Liver (tissue), 10 donors: ENCODE measurements at places on chromosomes 5 and 9. TPM values are rescaled to one million over a fixed set of nuclear protein-coding genes. Genes with fewer than 3 reads are reported as not detected.

DNA sequence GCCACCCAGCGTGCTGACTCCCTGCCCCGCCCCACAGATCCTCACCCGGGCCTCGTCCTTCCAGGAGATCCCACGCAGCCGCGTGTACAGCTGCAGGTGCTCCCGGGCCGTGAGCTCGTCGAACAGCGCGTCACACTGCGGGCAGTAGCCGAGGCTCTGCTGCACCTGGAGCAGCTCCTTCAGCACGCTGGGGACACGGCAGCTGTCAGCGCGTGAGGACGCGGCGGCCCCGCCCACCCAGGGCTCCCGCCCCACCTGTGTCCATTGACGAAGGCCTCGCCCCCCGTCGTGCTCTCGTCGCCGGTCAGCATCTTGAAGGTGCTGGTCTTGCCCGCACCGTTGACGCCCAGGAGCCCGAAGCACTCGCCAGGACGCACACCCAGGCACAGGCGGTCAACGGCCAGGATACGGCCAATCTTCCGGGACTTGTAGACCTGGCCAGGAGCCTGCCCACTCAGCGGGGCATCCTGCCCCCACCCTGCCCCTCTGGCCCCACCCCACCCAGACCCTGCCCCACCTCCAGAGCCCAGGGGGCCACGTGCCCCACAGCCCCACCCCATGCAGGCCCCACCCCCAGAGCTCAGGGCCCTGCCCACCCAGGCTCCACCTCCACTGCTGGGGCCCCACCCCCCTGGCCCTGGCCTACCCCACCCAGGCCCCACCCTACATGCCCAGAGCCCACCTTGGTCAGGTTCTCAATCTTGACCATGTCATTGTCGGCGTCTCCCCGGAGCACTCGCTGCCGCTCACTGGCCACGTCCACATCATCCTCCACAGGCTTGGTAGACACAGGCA, 13.8 kb upstream of the CLIC3 start:
- no peak overlapping the region for H3K4me3 ChIP-seq
- H3K36me3 ChIP-seq: peaks cover 23% of the 10 kb centered on the region
- H3K27ac ChIP-seq: no peak overlapping the region
- H3K27me3 ChIP-seq: no peaks in the 10 kb centered on the region

DNA sequence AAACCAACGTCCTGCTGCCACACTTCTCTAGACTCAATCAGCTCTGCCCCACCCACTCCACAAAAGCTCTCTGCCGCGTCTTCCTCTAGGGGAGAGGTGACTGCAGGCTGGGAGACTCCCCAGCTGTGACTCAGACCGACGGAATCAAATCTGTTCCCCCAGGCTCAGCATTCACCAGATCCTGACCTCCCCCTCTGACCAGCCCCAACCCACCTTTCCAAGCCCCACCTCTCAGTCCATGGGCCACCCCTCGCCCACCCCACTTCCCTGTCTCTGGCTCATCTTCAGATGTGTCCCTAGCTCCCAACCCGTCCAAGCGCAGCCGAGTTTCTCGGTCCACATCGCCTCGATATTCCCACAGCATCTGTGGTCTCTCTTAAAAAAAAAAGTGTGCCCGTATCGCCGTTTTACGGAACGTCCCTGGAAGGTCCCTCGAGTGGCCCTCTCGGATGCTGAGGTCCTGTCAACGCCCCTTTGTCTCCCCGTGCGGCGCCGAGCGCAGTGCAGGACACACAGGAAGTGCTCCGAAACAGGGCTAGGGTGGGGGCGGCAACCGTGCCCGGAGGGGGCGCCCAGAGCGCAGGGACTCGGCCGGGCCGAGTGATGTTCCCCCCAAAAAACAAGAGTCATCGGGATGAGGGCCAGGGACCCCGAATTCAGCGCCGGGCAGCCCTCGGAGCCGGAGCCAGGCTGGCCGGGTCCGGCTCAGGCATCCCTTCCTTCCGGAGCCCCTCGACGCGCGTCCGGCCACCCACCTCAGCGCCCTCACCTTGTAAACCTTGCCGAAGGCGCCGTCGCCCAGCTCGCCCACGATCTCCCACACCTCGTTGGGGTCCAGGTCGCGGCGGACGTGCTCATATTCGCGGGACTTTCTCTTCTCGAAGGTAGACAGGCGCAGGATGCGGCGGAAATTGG, 649 bp downstream of the STK10 start:
- no peaks in the 10 kb centered on the region for H3K36me3 ChIP-seq
- no peaks in the 10 kb centered on the region for H3K27me3 ChIP-seq
- peak overlapping the region; percentile 89 for H3K27ac ChIP-seq
- H3K4me3 ChIP-seq: peak overlapping the region; percentile 71
- peaks cover 16% of the 10 kb centered on the region for H3K4me1 ChIP-seq

GRCh38 chr9:6096821-6097220, 81.4 kb upstream of the RANBP6 start:
- no peak for DNase-seq
- H3K36me3 ChIP-seq: no peaks in the 10 kb centered on the region
- no peaks in the 10 kb centered on the region for H3K27me3 ChIP-seq
- H3K4me3 ChIP-seq: no peak overlapping the region

- H3K27ac ChIP-seq: no peak overlapping the region
- no peaks in the 10 kb centered on the region for H3K27me3 ChIP-seq
- no peak for DNase-seq
- no peaks in the 10 kb centered on the region for H3K4me1 ChIP-seq
- no peaks in the 10 kb centered on the region for H3K36me3 ChIP-seq
These were observed 21.6 kb downstream of the GAS1 start for GRCh38 chr9:86925686-86926085.

DNA sequence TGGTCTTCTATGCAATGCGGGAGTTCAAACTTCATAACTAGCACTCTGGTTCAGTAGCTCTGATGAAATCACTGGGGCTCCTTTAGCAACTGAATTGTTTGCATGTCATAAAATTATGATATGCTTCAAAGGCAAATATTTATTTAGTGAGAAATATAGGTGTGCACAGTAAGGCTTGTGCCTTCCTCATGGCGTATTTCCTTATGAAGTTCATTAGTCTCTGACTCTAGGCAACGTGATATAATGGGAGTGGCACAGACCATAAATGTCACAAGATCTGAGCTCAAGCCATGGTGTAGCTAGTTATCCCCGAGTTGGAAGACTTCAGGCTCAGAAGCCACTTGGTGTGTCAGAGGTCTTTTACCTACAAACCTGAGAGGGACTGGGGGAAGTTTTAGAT, 35.5 kb downstream of the PIP5K1B start:
- H3K36me3 ChIP-seq: no peaks in the 10 kb centered on the region
- no peaks in the 10 kb centered on the region for H3K4me1 ChIP-seq
- no peak overlapping the region for H3K27ac ChIP-seq
- H3K4me3 ChIP-seq: no peak overlapping the region
- no peak for DNase-seq
- no peaks in the 10 kb centered on the region for H3K27me3 ChIP-seq

- no peaks in the 10 kb centered on the region for H3K27me3 ChIP-seq
- H3K27ac ChIP-seq: peak overlapping the region; percentile 87
- peaks cover 11% of the 10 kb centered on the region for H3K4me1 ChIP-seq
- H3K36me3 ChIP-seq: no peaks in the 10 kb centered on the region
These were observed 63.5 kb downstream of the ENC1 start for GRCh38 chr5:74576941-74577456.

Gene PLPP7
- total RNA-seq: 0.59 TPM

Gene TYRP1
- not detected for total RNA-seq

Gene IFNA13
- total RNA-seq: not detected

DNA sequence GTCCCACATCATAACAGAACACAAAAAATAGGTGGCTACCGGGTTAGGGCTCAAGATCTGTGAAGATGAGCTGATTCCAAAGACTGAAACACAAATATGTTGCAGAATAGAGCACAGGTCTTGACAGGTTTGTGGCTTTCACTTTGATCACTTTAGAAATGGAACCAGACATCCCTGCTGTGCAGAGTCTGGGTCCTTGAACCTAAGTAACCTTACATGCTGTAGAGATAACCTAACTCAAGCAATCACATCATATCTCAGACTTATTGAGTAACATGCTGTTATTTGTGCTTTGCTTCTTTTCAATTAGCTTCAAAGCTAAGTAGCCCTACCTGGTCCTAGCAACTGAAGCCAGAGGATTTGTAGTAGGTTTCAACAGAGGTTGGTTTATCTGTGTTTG, 24.3 kb downstream of the FBXW2 start:
- DNase-seq: no peak
- no peaks in the 10 kb centered on the region for H3K27me3 ChIP-seq
- peaks cover 45% of the 10 kb centered on the region for H3K36me3 ChIP-seq
- H3K27ac ChIP-seq: no peak overlapping the region

GRCh38 chr5:113235884-113236283, 198.9 kb downstream of the TSSK1B start:
- H3K36me3 ChIP-seq: no peaks in the 10 kb centered on the region
- no peak overlapping the region for H3K4me3 ChIP-seq
- H3K4me1 ChIP-seq: peaks cover 9% of the 10 kb centered on the region
- no peaks in the 10 kb centered on the region for H3K27me3 ChIP-seq
